ENCODE measurements at places on chromosomes 11 and 22.

- DNase-seq = no peak
Observed at GRCh38 chr11:78840200-78840599, 265.5 kb upstream of the NARS2 start.

GRCh38 chr11:103488031-103488461 is 378.8 kb downstream of the DYNC2H1 start:
- DNase-seq = no peak

GRCh38 chr11:14435717-14436512 is 63.7 kb downstream of the COPB1 start:
- DNase-seq = no peak

DNA sequence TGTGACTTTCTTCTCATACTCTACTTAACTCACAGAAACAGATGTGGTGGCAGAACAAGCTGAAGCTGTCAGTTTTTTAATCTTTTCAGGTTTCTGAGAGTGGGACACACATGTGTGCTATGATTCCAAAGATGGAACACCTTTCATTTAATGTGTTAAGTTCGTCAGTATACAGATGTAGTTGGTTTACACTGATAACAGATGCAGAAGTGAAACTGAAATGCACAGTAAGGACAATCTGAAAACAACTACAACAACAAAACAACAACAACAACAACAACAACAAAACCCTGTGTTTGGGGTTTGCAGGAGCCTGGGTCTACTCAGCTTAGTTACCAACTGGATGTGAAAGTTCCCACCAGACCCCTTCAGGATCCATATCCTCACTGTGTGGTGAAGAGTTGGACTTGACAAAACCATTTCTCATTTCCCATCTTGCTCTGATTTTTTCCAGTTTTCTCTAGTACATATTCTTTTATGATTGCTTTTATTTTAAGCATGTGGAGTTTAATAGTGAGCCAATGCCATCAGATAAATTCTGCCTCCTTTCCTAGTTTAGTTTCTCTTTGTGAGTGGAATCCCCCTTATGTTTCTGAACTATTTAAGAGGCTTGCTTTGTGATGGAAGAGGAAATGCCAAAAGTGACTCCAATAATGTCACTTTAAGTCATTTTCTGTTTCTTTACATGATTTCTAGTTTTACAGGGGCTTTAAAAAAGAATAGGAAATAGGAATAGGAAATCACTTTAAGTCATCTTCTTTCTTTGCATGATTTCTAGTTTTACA is 47.8 kb downstream of the ARHGAP42 start:
- no peak for DNase-seq

GRCh38 chr11:78239781-78240180 is 51.1 kb downstream of the USP35 start:
- no peak for DNase-seq

DNA sequence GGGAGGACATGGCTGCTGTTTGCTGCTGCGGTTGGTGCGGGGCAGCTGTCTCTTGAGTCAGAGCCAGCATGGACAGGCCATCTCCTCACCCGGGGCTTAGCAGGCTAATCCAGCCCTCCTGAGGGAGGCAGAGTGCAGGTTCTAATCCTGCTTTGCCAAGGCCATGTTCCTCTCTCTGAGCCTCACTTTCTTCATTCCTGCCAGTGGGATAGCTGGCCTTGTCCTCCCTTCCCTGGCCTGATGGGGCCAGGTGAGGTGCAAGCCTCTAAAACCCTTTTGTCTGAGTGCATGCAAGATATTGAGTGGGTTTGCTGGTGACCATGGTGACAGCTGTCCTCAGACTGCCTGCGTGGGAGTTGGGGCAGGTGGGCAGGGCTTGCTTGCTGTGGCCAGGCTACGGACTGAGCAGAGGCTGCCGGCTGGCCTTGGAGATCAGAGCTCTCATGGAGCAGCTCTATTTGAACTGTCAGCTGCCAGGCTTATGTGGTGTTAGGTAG is 3.6 kb downstream of the USP35 start:
- no peak for DNase-seq

DNA sequence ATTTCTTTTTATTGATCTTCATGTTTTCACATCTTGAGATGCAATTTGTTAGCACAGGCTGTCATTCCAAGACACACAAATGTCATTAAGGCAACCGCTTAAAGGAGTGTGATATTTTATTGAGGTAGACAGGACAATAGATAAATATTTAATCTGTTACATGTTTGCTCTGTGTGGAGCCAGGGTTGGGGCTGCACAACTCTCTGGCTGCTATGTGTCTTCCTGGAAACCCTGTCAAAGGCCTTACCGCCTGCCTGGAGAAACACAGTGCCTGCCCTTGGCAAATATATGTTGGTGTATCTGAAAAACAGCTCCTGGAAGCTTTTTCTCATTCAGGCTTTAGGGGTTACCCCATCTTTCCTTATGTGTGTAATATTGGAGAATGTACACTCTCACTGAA is 139.7 kb upstream of the TEAD1 start:
- DNase-seq = no peak

GRCh38 chr11:20909995-20910726 is 240.8 kb downstream of the NELL1 start:
- peak; percentile 4 for DNase-seq
